ENCODE measurements at places on chromosomes 11 and 22. TPM values are rescaled to one million over a fixed set of nuclear protein-coding genes. Genes with fewer than 3 reads are reported as not detected.

- DNase-seq = no peak
Measured at GRCh38 chr11:73011126-73011817, 130.8 kb downstream of the FCHSD2 start.

GRCh38 chr22:24289114-24289513, 18.5 kb downstream of the SPECC1L start:
- DNase-seq = no peak

Gene RCOR2
- total RNA-seq = 10.5 TPM

DNA sequence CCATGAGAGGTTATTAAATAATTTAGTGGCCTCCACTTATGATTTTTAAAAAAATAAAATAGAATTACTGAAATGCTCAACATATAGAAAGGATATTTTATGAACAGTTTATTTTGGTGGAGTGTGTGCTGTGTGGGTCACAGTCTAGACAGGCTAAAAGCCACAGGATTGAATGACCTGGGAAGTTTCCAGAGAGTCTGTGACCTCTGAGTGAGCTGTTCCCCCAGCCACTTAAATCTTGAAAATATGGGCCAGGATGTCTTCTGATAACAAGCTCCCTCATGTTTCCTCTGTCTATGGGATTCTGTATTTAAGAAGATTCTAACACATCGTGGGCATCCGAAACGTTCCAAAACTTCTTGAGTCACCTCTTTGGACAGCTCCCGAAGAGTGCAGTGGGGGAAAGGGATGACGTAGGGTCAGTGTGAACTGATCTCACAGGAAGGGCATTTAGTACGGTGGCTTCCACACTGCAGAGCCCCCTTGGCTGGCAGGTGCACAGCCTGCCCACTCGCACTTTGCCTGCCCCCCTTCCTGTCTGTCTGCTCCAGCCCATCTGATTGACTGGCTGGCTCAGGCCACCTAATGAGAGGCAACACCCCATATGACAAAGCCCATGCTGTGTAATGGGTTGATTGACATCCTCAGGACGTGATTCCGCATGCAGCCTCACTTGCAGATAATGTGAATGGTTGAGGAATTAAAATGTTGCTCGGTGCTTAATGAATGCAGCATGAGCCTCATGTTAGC, 97.4 kb downstream of the NTM start:
- no peak for DNase-seq
